ENCODE measurements at places on chromosomes 3 and 15. TPM values are rescaled to one million over a fixed set of nuclear protein-coding genes. Genes with fewer than 3 reads are reported as not detected.

- DNase-seq: no peak
Observed at GRCh38 chr3:50825841-50826240, 151.1 kb downstream of the DOCK3 start.

Gene KCNH8
- total RNA-seq: not detected

GRCh38 chr3:130688697-130689470 lies 57.7 kb downstream of the PIK3R4 start:
- no peak for DNase-seq

Gene IQCF2
- total RNA-seq: not detected

DNA sequence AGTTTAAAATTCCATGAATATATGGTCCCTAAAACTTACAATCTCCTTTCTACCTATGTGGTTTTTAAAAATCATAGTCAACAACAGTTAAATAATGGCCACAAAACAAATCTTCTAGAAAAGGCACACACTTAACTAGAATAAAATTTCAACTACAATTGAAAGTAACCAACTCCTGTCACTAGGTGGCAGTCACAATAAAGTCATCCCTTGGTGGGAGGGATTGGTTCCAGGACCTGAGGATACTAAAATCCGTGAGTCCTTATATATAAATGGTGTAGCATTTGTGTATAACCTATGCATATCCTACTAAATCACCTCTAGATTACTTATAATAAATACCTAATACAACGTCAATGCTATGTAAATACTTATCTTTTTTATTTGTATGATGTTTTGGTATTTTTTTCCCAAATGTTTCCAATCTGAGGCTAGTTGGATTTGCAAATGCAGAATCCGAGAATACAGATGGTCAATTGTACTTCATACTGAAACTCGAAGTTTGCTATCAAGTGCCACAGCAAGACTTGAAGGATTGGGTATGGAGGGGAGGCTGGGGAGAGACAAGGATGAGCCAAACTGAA lies 172.6 kb downstream of the FMN1 start:
- no peak for DNase-seq

GRCh38 chr15:77667338-77668234 lies 34.9 kb upstream of the LINGO1 start:
- DNase-seq: no peak

Gene OSTN
- not detected for total RNA-seq

Gene KNG1
- not detected for total RNA-seq

Data from thoracic aorta (tissue), 2 donors.